ENCODE measurements at places on chromosomes 2 and 18.

DNA sequence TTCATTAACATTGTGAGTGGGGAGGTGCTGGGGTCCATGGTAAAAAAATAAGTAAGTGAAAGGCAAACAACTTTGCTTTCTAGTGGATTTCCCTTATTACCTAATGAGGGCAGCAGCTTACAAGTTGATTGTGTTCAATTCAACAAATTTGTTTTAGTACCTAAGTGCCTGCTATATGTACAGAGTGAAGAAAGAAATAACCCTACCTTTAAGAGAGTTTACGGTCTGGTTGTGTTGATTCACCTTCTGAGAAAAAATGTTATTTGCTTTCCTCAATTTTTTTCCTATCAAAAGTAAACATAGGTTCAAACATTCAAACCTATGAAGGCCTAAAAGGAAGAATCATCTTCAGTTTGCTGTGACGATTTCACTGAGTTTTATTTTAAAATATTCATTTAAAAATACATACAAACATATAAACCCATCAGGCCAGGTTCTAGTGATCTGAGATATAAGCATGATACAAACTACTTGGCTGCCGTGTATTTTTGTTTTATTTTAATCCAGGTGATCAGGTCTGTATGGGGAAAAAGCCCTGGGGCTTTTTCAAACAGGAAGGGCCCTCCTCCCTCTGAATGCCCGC, 1.5 kb upstream of the SPTBN1 start:
- no peak for DNase-seq

- no peak for DNase-seq
These were observed 173.6 kb downstream of the ANTXR1 start for GRCh38 chr2:69186614-69187013.

- no peak for DNase-seq
These were observed 43.2 kb downstream of the SP140 start for GRCh38 chr2:230268606-230269243.

GRCh38 chr2:10971161-10971887, 59.6 kb downstream of the KCNF1 start:
- DNase-seq, result no peak

DNA sequence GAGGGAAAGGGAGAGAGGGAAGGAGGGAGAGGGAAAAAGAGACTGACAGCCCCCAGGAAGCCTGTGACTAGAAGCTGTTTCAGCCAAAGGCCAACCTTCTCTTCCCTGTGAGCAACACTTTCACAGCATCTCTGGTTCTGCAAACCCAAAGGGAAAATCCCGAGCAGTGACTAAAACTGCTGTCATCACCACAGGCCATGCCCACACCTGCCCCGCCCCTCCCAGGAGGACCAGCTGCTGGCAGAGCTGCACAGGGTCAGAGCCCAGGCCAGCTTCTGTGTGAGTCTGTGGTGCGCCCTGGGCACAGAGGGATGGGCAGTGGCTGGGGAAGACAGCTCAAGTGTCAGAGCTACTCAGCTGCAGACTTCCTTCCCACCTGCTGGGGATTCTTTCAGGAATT, 64.9 kb upstream of the OTOS start:
- peak; percentile 25 for DNase-seq

GRCh38 chr2:42918041-42918440, 125.7 kb upstream of the HAAO start:
- no peak for DNase-seq

- no peak for DNase-seq
These were observed 424.3 kb downstream of the DCC start for GRCh38 chr18:52764316-52764715.

DNA sequence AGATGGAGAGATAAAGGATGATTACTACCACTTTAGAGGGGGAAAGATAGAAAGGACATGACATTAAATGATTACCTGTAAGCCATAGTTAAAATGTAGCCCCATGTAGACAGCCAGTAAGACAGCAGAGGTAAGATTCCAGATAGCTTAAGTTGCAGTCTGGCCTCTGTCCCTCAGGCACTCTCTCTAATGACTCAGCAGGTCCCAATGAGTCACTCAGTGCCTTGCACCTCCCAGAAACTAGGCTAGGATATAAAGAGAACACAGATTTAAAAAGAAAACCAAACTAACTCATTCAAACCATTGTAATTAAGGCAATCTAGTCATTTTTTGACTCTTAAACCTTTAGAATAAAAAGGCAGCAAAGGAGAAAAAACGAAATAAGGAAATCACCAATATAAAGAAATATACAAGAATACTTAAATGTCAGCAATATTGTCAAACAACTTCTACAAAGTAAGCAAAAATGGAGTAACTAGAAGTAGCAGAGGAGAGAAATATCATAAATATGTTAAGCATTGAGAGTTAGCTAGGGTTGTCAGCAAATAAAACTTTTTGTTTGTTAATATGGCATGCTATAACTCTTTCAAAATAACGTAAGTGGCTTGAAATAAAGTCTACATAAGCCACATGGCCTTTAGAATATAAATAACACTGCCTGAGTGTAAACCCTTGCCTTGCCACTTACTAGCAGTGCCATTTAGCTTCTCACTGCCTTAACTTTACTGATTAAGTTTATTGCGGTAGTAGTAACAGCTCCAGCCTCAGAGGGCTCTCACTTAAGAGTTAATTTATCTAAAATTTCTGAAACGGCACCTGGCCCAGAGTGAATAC, 48.5 kb downstream of the SOCS6 start:
- DNase-seq, result peak; percentile 83

DNA sequence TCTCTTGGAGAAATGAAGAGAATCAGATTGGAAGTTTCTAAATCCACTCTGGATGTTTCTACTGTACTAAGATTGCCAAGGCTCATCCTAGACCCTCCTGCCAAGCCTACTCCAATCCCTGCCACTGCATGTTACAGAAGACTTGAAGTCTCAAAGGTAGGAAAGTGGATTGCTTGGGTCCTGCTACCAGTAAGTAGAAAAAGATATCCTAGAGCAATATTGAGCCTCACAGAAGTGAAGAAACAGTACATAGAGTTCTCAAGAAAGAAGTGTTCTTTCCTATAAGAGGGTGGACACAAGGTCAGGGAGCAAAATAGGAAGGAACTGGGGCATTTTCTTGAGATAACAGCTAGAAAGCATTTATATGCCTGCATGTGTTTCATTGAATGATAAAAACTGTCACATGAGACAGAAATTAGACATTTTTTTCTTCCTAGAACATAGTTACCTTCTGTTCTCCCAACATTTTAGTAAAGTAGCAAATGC, 232.9 kb downstream of the RBM43 start:
- no peak for DNase-seq

DNA sequence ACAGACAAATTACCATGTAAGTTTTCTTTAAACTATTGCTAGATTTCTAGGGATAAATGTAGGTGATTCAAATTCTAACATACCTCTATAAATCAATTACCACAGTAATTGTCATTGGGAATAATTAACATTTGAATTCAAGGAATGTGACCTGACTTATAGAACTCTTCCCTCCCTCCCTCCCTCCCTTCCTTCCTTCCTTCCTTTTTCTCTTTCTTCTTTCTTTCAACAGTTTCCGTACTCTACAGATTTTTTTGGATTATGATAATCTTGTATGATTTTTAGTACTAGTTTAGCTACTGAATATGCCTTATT, 18.2 kb upstream of the FTCDNL1 start:
- DNase-seq, result no peak

- DNase-seq, result no peak
These were observed 1162.7 kb upstream of the ZEB2 start for GRCh38 chr2:145682546-145683157.

- no peak for DNase-seq
These were observed 105.8 kb upstream of the MCFD2 start for GRCh38 chr2:47021301-47022009.

DNA sequence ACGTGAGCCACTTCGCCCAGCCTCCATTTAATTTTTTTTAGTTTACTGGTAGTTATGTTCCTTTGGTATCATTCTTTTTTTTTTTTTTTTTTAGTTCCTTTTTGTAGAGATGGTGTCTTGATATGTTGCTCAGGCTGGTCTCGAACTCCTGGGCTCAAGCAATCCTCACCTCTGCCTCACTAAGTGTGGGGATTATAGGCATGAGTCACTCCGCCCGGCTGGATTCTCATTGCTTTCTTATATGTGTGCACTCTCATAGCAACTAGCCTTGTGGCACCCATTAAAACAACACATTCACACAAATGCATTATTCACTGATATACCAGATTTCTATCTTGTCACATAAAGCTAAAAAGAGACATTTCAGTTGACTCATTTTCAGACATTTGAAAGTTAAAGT, 4.2 kb downstream of the TTC27 start:
- peak; percentile 18 for DNase-seq

GRCh38 chr2:238861766-238862315, 14.0 kb downstream of the TWIST2 start:
- peak; percentile 28 for DNase-seq

DNA sequence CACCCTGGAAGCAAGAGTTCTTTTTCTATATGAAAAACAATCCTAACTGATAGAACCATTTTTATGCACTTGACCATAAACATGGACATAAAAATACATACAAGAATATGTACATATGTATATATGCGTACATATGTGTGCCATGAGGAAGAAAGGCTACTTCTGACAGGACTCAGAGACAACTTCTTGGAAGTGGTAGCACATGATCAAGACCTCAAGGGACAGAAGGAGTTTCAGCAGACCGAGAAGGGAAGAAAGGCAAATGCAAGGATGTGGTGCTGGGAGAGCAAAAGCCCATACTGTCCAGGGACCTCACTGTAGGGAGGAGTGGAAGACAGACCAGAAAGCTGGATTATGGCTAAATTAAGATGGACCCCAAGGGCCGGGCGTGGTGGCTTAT, 11.4 kb upstream of the NPAS2 start:
- no peak for DNase-seq

DNA sequence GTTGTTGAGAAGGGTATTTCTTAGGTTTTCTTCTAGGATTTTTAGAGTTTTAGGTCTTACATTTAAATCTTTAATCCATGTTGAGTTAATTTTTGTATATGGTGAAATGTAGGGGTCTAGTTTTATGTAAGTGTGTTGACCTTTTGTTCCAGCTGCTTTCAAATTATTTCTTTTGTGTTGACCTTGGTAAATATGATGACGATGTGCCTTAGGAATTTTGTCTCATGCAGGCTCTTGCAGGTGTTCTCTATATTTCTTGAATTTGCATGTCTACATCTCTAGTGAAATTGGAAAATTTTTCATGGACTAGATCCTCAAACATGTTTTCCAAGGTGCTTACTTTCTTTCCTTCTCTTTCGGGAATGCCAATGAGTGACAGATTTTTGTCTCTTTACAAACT, 1609.3 kb upstream of the ZEB2 start:
- DNase-seq, result no peak

DNA sequence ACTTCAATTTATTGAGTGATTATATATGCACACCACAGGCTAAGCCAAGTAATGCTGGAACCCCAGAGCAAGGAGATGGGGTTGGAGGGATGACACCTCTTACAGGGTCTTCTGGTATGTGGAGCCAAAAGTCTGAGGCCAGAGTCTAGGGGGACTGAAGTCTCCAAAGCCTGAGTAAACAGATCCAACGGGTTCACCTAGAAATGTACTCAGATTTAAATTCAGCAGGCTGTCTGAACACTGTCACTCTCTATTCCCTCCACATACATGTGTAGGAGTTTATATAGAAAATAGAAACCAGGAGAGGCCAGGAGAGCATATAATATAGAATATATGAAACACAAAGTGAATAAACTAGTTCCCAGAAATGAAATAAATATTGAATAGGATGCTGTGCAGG, 76.1 kb downstream of the PPP1R1C start:
- no peak for DNase-seq

- no peak for DNase-seq
These were observed 7.9 kb downstream of the NEUROD1 start for GRCh38 chr2:181672255-181673008.

Measured in AG10803 (cell line).